Right forelimb (tissue), 1 donor: ENCODE measurements at places on chromosomes 6 and 20.

DNA sequence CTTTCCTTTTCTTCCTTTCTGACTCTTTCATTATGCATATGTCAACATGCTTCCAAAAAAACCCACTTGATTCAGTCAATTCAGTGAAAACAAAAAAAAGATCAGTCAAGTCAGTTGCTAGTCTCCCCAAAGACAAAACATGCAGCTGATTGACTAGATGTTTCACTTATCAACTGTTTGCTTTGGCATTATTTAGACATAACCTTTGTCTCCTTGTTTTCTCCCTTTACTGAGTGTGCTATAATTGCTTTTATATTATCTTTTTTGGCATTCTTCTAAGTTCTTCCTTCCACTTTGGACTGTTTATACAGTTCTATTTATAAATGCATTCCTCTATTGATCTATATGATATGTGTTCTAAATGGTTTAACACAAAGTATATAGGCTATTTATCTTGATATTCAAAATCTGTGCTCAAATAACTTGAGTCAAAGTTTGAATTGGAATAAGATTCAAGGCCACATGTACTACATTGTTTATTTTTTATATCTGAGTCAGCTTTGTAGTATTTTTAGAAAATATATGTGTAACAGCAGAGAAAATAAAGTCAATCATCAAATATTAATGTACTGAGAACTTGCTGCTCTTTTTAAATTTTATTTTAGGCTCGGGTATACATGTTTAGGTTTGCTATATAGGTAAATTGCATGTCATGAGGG lies 260.5 kb downstream of the CENPW start:
- no peak for DNase-seq

DNA sequence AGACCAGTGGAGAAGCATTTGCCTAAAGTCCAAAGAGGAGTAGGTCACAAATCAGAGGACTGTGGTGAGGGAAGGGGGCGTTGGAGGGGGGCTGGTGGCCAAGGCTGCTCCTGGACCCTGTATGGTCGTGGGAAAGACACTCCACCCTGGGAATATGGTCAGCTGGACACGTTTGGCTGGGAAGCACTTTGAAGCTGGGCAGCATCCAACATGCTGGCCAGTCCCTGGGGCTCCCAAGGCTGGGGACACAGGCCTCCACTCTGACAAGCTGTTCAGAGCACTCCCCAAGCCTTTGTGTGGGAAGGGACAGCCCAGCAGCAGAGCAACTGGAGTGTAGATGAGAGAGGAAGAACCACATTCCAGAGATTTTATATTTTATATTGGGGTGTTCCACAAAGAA lies 203.2 kb downstream of the ANKRD60 start:
- peak; percentile 39 for DNase-seq

GRCh38 chr20:46164254-46164653 lies 46.1 kb downstream of the CD40 start:
- no peak for DNase-seq

- no peak for DNase-seq
These were observed 88.3 kb downstream of the DLGAP4 start for GRCh38 chr20:36394340-36394965.

- no peak for DNase-seq
These were observed 1.1 kb upstream of the MMP24OS start for GRCh38 chr20:35279040-35279439.

DNA sequence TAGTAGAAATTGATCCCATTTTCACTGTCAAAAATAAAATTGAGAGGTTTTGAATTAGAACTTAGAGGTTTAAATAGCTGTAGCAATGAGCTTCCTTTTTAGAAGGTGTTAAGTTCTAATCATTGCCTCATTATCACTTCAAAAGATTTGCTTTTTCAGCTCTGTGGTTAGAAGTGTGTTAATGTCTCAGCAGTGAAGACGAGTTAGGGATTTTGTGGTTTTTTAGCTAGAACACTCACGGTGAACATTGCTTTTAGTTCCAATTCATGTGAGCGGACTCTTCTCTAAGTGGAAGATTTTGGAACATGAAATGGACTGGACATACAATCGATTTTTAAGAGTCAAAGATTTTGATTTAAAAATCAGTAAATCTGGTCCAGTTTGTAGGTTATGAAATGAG lies 12.7 kb upstream of the IFNGR1 start:
- DNase-seq = no peak
